Left forelimb (tissue), 1 donor: ENCODE measurements at places on chromosomes 3 and 15.

- DNase-seq, result no peak
Measured at GRCh38 chr15:73686781-73687256, 2.6 kb downstream of the CD276 start.

DNA sequence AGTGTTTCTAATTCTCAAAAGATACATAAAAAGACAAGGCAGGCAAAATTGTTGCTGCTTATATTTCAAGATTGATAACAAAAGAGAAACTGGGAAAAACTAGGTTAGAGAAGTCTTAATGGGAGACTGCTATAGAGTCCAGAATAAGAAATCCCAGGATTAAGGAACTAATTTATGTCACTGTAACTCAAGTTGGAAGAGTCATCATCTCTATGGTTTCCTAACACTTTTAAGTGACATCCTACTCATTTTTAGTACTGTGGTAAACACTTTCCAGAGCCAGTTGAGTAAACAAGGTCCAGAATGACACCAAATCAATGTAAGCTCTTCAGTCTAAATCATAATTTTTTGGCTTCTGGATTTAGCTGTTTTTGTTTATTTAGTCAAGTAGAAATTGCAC is 8.0 kb downstream of the CLDN16 start:
- DNase-seq, result no peak

- DNase-seq, result no peak
Measured at GRCh38 chr3:53773611-53774368, 72.4 kb downstream of the CHDH start.

DNA sequence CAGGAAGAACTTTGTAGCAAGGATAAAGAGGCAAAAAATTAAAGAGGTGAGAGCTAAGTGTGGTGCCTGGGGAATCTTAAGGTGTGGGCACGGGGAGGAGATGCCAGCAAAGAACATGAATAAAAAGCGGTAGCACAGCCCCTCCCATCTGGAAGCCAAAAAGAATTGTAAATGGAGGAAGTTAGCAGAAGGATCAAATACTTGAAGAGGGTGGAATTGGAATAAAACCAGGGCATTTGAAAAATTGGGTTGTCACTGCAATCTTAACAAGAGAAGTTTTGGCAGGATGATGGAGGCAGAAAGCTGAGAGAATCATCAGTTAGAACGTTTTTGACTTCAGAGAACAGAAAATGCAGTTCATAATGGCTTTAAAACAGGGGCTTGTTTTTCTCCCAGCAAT is 2.4 kb downstream of the CCR2 start:
- DNase-seq, result no peak

DNA sequence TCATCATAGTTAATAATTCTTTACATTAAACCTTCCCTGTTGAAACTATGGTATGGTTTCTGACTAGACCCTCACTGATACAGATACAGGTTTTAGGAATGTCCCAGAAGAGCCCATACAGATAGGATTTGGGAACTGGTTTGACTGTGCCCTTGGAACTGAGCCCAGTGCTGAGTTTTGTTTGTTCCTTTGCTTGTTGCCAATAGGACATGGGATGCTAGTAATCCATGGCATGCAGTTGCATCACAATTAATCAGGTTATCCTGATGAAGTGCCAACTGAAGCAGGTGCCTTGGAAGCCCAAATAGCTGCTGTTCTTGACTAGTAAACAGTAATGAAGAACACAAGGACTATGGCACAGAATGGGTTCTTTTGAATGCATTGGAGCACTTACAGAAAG is 230.6 kb downstream of the NEK10 start:
- no peak for DNase-seq

DNA sequence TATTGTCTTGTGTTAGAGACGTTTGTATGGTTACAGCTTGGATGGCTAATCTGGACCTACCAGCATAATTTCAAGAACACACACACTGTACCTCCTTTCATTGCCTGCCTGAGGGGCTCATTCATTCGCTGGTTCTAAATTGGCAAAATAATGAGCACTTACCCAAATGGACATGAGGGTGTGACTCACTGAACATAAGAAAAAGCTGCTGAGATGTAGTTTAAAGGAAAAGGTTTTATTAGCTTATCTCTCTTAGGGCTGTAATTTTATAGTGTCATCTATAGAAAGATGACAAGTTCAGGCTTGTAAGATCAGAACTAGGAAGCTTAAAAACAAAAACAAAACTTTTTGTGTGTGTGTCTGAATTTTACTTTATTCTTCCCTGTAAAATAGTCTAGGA is 120.7 kb upstream of the WNT7A start:
- no peak for DNase-seq

DNA sequence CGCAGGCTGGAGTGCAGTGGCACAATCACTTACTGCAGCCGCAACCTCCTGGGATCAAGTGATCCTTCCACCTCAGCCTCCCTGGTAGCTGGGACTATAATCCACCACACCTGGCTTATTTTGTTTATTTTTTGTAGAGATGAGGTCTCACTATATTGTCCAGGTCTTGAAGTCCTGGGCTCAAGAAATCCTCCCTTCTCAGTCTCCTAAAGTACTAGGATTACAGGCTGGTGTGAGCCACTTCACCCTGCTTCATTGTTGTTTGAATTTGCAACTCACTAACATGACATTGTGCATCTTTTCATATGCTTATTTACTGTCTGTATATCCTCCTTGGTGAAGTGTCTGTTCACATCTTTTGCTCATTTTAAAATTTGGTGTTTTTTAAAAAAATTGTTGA is 10.1 kb downstream of the PARP15 start:
- no peak for DNase-seq

GRCh38 chr3:193029800-193030199 is 112.1 kb upstream of the MB21D2 start:
- DNase-seq, result no peak

- DNase-seq, result no peak
Measured at GRCh38 chr3:48553886-48554845, 2.4 kb downstream of the PFKFB4 start.

DNA sequence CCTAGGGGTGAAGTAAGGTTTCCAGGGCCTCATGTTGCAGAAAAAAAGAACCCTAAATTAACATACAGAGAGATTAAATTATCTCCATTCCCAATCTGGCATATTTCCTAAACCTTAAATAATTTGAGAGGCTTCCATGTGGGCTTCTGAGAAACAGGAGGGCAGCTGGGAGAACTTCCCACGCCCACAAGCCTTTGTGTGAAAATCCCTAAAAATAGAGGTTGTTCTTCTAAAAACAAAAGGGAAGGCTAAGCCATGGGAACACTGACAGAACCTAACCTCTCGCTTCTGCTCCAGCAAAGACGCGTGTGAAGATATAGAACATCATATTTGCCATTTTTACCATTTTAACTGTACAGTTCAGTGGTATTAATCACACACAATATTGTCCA is 812 bp upstream of the SLC12A8 start:
- DNase-seq, result no peak

- DNase-seq, result no peak
Measured at GRCh38 chr3:40679290-40679689, 154.5 kb downstream of the ZNF621 start.

DNA sequence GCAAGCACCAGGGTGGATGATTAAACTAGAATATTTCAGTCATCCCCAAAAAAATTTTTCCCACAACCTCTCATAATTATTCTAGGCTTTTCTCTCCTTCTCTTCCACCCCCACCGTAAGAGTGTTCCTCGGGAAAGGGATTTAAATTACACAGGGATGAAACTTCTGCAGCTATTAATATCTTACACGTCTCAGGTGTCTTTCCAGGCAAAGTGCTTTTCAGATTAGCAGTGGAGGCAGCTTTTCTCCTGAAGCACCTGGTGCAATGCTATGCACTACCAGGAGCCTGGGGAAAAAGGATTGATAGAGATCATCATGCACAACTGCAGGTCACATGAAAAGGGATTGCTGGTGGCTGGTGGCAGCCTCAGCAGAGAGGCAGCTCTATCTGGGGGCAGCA is 250.4 kb downstream of the NTRK3 start:
- no peak for DNase-seq

- DNase-seq, result no peak
Measured at GRCh38 chr15:48185529-48185928, 5.9 kb upstream of the CTXN2 start.

DNA sequence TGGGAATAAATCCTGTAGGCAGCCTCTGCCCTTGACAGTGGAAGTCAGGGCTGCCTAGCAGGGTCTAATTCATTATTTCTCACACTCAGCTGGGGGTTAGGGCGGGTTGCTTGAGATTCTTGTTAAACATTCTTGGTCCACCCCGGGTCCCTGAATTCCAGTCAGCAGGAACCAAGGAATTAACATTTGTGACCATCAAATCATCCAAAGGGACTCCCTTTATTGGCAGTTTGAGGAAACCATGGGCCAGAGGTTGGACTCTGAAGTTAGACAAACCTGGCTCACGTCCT is 122.8 kb downstream of the EEFSEC start:
- peak; percentile 31 for DNase-seq

- DNase-seq, result no peak
Measured at GRCh38 chr3:188440340-188440972, 286.5 kb downstream of the LPP start.

DNA sequence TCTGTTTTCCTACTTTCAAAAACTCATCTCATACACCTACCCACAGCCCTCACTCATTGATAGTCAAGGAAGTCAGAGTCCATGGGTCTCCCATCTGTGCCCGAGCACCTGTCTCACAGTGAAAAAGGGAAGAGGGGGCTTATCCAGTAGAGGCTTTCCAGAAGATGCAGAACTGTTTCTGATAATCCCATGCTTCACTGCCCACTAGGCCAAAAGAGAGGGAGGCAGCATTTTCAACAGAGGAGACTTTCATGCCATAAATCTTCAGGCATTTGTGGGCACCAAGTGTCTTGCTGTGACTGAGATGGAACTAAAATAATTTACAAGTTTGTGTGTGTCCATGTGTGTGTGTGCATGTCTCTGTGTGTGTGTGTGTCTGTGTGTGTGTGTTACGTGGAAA is 117.9 kb upstream of the PHLDB2 start:
- no peak for DNase-seq

- no peak for DNase-seq
Measured at GRCh38 chr15:100892013-100892355, 12.4 kb downstream of the ALDH1A3 start.

- DNase-seq, result no peak
Measured at GRCh38 chr3:112038863-112039262, 4.3 kb downstream of the TMPRSS7 start.

- DNase-seq, result no peak
Measured at GRCh38 chr3:98359993-98360675, 6.5 kb downstream of the OR5K4 start.

DNA sequence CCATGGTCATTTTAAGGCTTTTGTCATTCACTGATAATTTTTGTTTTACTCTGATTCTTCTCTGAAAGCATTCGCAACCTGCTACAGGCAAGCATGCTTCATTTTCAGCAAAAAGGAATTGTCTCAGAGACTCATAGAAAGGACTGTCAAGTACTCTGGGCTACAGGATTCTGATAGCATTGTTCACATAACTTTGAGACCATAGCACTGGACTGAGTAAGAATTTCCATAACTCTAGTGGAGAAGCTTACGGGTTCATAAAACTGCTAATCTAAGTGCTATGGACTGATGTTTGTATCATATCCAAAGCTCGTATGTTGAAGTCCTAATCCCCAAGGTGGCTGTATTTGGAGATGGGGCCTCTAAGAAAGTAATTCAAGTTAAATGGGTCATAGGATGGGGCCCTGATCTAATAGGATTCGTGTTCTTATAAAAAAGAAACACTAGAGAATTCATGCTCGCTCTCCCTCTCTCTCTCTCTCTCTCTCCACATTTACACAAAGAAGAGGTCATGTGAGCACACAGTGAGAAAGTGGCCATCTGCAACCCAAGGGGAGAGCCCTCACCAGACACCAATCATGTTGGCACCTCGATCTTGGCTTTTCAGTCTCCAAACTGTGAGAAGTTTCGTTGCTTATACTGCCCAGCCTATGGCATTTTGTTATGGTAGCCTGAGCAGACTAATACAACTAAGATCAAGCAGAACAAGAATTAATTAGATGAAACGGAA is 60.4 kb downstream of the CRYGS start:
- DNase-seq, result no peak

- DNase-seq, result no peak
Measured at GRCh38 chr15:30979457-30979856, 12.0 kb downstream of the MTMR10 start.

DNA sequence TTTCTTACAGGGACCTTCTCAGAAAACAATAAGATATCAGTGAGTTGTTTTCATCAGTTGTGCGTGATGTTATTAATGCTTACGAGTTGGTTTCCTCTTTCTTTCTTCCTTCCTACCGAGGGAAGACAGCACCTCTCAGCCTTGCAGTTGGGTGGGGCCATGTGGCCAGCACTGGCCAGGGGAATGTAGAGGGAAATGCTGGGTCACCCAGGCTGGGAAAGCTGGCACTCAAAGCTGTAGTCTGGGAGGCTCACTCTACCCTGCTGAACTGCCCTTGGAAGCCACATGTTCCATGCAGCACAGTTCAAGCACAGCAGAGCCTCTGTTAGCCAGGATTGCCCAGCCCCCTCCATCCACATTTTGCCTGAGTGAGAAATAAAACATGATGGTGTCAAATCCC is 10.1 kb upstream of the CHCHD6 start:
- DNase-seq, result no peak

GRCh38 chr3:182487143-182487542 is 306.2 kb upstream of the ATP11B start:
- no peak for DNase-seq

GRCh38 chr3:29282427-29283230 is 1.8 kb downstream of the RBMS3 start:
- no peak for DNase-seq

- DNase-seq, result no peak
Measured at GRCh38 chr3:37559461-37559860, 302.2 kb upstream of the CTDSPL start.

DNA sequence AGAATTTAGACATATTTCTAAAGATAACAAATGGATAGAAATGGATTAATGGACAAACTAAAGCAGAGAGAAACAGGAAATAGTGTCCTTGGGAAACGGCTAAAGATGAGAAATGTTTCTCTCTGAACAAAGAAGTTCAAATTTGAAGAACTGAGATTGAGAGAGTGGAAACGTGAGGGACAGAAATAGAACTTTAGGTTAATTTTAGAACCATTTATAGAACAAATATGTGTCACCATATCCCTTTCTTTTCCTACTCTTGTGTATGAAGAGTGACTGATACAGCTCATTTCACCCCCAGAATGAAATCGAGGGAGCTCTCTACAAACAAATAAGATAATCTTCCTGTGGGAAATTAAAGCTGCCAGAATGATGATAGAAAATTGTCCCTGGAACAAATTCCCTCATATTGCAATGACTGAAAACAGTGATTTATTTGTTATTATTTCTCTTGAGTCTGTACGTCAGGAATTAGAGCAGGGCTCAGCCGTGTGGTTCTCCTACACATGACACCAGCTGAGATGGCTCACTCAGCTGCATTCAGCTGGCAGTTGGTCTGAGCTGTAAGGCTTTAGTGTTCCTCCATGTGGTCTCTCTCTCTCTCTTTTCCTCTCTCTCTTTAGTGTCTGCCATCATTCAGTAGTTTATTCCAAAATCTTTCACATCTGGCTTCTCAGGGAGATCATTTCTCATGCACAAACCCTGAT is 46.6 kb upstream of the ARPP21 start:
- no peak for DNase-seq

- DNase-seq, result no peak
Measured at GRCh38 chr3:128482666-128483656, 10.0 kb downstream of the GATA2 start.

- no peak for DNase-seq
Measured at GRCh38 chr3:171874251-171874681, 31.1 kb downstream of the TMEM212 start.

GRCh38 chr3:141305436-141305835 is 62.9 kb upstream of the ZBTB38 start:
- no peak for DNase-seq

GRCh38 chr15:100193277-100193860 is 148.4 kb downstream of the ADAMTS17 start:
- DNase-seq, result peak; percentile 41
